ENCODE measurements at places on chromosomes 1 and 21. TPM values are rescaled to one million over a fixed set of nuclear protein-coding genes. Genes with fewer than 3 reads are reported as not detected.
A peak's percentile ranks its signal among the peaks of the same experiment; 100 is the strongest.

GRCh38 chr21:45802425-45802824 is 158.9 kb downstream of the PCBP3 start:
- no peak for DNase-seq
- no peak overlapping the region for H3K27ac ChIP-seq
- no peaks in the 10 kb centered on the region for H3K4me1 ChIP-seq
- H3K27me3 ChIP-seq: no peaks in the 10 kb centered on the region
- no peak overlapping the region for H3K4me3 ChIP-seq
- H3K36me3 ChIP-seq: no peaks in the 10 kb centered on the region

NIBAN1 gene
- 19.8 TPM for total RNA-seq

DNA sequence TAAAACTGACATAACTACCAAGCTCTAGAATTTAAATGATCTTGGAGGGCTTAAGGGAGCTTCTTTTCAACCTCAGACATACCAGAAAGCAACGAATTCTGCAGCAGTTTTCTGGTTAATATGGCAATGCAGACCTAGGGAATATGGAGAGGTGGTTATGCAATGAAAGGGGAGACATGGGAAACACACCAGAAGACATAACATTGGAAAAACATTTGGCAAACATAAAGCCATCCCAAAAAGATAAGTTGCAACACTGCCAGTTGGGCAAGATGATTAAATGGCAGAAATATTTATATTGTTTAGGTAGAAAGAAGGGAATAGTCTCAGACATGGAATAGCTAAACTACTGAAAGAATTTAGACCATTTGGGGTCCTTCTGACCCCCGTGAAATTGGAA is 104.5 kb downstream of the KCNJ6 start:
- H3K27me3 ChIP-seq: peaks cover 11% of the 10 kb centered on the region
- no peaks in the 10 kb centered on the region for H3K36me3 ChIP-seq
- no peaks in the 10 kb centered on the region for H3K4me1 ChIP-seq
- H3K4me3 ChIP-seq: no peak overlapping the region

- H3K27me3 ChIP-seq: peaks cover 1% of the 10 kb centered on the region
- peak; percentile 14 for DNase-seq
- no peaks in the 10 kb centered on the region for H3K36me3 ChIP-seq
These were observed 12.2 kb upstream of the SLC44A3 start for GRCh38 chr1:94807742-94808491.

- no peak for DNase-seq
- H3K27ac ChIP-seq: no peak overlapping the region
- H3K27me3 ChIP-seq: peaks cover 36% of the 10 kb centered on the region
- H3K4me1 ChIP-seq: peaks cover 7% of the 10 kb centered on the region
These were observed 54.4 kb upstream of the ADARB1 start for GRCh38 chr21:45019887-45020537.

DNA sequence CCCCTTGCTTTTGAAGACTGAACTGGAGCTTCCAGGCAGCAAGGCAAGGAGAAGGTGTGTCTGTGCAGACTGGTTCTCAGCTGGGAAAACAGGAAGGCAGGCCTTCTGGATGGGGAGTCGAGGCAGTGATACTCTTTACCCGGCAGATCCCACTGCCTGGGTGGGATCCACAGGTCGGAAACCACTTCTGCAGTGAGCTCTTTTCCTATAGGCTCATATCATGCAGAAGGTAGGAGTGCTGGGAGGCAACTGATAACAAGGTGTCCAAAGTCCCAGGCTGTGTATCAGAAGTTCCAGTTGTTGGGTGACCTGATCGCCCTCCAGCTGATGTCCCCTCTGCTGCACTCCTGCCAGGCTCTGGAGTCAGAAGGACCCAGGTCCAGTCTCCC is 17.1 kb downstream of the ACOT11 start:
- H3K36me3 ChIP-seq: no peaks in the 10 kb centered on the region
- no peak overlapping the region for H3K27ac ChIP-seq
- DNase-seq: no peak
- H3K4me3 ChIP-seq: no peak overlapping the region
- H3K4me1 ChIP-seq: no peaks in the 10 kb centered on the region
- no peaks in the 10 kb centered on the region for H3K27me3 ChIP-seq

DNA sequence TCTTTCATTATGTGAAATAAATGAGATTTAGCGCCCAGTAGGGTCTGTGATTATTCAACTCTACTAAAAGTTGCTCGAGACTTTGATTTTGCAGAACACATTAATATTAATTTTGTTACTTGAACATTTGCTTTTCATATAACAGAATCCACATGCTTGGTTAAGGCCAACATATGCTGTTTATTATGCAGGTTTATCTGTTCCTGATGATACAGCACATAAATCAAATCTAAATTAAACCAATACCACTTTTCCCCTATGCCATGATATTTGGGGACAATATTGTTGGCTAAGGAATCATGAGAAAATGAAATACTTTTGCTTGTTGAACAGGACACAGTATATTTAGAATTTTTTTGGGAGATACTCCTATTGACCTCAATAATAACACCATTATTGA is 291.1 kb downstream of the USP25 start:
- no peaks in the 10 kb centered on the region for H3K36me3 ChIP-seq
- no peak overlapping the region for H3K4me3 ChIP-seq
- no peaks in the 10 kb centered on the region for H3K4me1 ChIP-seq
- no peak overlapping the region for H3K27ac ChIP-seq

- peaks cover 13% of the 10 kb centered on the region for H3K27me3 ChIP-seq
- H3K27ac ChIP-seq: no peak overlapping the region
- H3K36me3 ChIP-seq: no peaks in the 10 kb centered on the region
- no peak for DNase-seq
These were observed 34.9 kb downstream of the ST6GALNAC3 start for GRCh38 chr1:76109404-76109803.

DNA sequence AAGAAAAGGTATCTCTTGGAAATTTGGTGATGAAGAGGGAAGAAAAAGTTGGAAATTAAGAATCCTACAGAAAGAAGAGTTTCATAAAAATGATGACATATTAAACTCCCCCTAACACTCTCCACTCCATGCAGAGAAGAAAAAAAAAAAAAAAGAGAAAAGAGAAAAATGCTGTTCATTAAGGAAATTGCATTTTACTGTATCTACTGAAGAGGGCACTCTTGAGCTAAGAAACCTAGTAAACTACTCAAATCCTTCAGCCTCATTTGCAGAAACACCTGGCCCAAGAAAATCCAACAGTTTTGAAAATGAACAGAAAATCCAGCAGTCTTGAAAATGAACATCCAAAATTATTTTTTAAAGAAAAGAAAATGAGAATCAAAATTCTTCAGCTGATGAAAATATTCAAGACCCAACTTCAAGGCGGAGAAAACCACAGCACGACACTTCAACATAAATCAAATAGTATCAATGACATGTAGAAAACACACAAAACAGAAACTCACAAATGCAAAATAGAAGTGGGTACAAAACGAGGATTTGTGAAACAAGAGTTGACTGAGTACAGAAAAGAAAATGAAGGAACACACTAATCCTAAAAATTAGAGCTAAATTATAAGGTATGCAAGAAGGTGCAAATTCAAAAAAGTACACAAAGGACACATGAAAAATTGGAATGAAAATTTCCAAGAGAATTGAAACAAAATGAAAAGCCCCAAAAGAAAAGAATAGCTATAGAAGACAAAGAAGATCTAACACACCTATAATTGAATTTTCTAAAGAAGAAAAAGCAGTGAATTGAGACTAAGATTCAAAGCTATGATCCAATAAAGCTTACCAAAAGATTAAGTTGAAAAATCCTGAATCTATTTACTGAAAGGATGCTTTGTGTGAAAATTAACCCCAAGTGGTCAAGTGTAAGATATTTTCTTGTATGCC is 73.2 kb upstream of the DNAJC6 start:
- peaks cover 9% of the 10 kb centered on the region for H3K4me1 ChIP-seq
- H3K27me3 ChIP-seq: peaks cover 5% of the 10 kb centered on the region
- DNase-seq: no peak
- H3K4me3 ChIP-seq: no peak overlapping the region

GRCh38 chr1:148362626-148363438 is 120.3 kb downstream of the PPIAL4G start:
- H3K27me3 ChIP-seq: peaks cover 2% of the 10 kb centered on the region
- peak overlapping the region; percentile 80 for H3K4me3 ChIP-seq
- peaks cover 50% of the 10 kb centered on the region for H3K4me1 ChIP-seq
- peak; percentile 73 for DNase-seq

DNA sequence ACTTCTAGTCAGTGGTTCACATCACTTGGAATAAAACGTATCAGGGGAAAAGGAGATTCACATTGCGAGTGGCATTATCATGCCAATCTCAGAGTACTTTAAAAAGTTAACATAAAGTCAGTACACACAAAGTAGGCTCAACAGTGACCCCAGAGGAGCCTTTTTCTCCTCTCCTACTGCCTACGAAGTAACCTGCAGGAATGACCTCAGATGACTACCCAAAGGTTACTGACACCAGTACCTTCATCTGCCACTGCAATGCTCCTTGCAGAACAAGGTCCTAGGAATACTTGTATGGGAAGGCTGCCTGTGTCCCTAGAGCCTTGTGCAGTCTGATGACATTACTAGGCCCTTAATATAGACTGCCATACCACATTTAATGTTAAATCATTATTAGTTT is 389.8 kb upstream of the LYPLAL1 start:
- H3K36me3 ChIP-seq: no peaks in the 10 kb centered on the region
- no peak for DNase-seq
- H3K27me3 ChIP-seq: no peaks in the 10 kb centered on the region
- H3K4me3 ChIP-seq: no peak overlapping the region

DNA sequence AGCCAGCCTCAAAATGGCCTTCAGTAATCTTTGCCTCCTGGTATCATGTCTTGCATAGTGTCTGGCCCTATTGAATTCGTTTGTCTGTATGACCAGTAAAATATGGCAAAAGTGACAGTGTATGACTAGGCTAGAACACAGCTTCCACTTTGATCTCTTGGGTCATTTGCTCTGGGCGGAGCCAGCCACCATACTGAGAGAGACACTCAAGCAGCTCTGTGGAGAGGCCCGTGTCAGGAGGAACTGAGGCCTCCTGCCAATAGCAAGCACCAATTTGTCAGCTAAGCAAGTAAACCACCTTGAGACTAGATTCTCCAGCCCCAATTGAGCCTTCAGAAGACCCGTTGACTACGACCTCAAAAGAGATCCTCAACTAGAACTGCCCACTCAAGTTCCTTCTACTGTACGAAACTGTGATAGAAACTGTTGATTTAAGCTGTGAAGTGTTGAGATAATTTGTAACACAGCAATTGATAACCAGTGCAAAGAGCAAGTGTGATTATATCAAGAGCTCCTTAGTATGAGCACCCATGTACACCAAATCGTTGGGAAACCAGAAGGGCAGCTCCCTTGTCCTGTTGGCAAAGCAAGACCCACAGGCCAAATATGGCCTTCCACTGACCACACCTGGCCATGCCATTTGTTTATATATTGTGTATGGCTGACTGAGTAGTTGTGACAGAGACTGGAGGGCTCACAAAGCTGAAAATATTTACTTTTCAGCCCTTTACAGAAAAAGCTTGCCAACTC is 52.7 kb upstream of the SERBP1 start:
- H3K36me3 ChIP-seq: no peaks in the 10 kb centered on the region
- no peaks in the 10 kb centered on the region for H3K27me3 ChIP-seq
- DNase-seq: no peak
- no peak overlapping the region for H3K27ac ChIP-seq
- peaks cover 13% of the 10 kb centered on the region for H3K4me1 ChIP-seq

GRCh38 chr1:234478152-234478480 is 863 bp downstream of the TARBP1 start:
- no peaks in the 10 kb centered on the region for H3K36me3 ChIP-seq
- peaks cover 13% of the 10 kb centered on the region for H3K27me3 ChIP-seq
- DNase-seq: peak; percentile 79
- H3K27ac ChIP-seq: peak overlapping the region; percentile 65

- no peak overlapping the region for H3K27ac ChIP-seq
- no peak overlapping the region for H3K4me3 ChIP-seq
- H3K27me3 ChIP-seq: no peaks in the 10 kb centered on the region
- no peak for DNase-seq
These were observed 11.2 kb upstream of the VPS45 start for GRCh38 chr1:150056407-150056806.

CRYBG2 gene
- total RNA-seq: 1.3 TPM

CERS2 gene
- 160 TPM for total RNA-seq

GRCh38 chr1:172154551-172154950 is 265.9 kb upstream of the C1orf105 start:
- no peaks in the 10 kb centered on the region for H3K36me3 ChIP-seq
- H3K27ac ChIP-seq: peak overlapping the region; percentile 86
- H3K4me3 ChIP-seq: no peak overlapping the region

DNA sequence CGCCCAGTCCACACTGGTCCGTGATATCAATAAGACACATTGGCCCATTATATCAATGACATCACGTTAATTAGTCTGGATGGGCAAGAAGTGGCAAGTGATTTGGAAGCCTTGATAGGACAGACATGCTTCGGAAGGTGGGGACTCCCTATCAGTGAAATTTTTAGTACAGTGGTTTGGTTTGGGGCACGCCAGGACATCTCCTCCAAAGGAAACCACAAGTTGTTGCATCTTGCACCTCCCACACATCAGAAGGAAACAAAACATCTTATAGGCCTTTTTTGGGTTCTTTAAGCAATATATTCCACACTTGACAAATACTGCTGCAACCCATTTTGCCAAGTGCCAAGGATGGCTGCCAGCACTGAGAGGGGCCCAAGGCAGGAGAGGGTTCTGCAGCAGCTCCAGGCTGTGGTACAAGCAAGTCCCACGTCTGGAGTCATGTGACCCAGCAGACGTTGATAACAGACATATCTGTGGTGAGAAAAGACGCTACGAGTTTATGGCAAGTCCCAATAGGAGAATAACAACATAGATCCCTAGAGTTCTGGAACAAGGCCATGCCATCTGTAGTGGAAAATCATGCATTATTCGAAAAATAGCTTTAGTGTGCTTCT is 95.3 kb upstream of the DISP3 start:
- peak; percentile 17 for DNase-seq
- peaks cover 19% of the 10 kb centered on the region for H3K4me1 ChIP-seq
- H3K27me3 ChIP-seq: no peaks in the 10 kb centered on the region
- H3K36me3 ChIP-seq: no peaks in the 10 kb centered on the region
- no peak overlapping the region for H3K27ac ChIP-seq

ZNHIT6 gene
- total RNA-seq: 18.7 TPM

DNA sequence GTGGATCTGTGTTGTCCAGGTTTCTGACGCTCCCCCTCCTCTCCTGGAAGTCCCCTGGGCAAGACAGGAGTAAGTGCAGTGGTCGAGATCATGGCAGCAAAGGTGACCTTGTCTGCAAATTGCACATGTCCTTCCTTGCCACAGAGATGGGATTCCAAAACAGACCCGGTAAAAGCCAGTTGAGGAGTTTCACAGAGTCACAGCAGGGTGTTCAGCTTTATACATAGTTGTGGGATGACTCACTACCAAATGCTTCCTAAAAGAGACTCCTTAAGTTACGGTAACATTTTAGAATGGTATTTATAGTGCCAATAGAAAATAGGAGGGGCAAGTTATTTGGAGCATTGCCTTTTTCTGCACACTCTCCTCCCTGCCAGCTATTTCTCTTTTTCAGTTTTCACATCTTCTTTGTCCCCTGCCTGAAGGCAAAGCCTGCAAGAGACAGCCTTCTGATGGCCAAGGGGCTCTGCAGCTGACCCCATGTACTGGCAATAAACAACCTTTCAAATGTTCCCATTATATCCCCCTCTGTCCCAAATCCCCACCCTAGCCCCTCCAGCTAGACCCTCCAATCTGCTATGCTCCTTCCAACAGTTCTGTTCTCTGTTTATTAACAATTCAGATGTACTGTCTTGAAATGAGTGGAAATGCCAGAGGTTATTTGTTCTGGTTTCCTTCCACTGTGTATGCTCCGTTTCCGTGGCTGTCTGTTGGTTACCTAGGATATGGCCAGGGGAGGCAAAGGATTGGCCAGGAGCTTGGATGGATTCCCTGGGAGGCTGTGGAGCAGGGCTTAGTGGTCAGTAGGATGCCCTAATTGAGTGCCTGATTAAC is 115.0 kb downstream of the TGFB2 start:
- no peak for DNase-seq
- no peaks in the 10 kb centered on the region for H3K27me3 ChIP-seq
- H3K4me3 ChIP-seq: no peak overlapping the region
- H3K36me3 ChIP-seq: no peaks in the 10 kb centered on the region
- no peak overlapping the region for H3K27ac ChIP-seq

FAM72A gene
- 31.5 TPM for total RNA-seq
